ENCODE measurements at places on chromosomes 7 and 10.

GRCh38 chr10:101405001-101405400 is 51.0 kb downstream of the BTRC start:
- DNase-seq, result no peak

- no peak for DNase-seq
These were observed 376.8 kb downstream of the HGF start for GRCh38 chr7:81393018-81393417.

- no peak for DNase-seq
These were observed 39.6 kb upstream of the INHBA start for GRCh38 chr7:41742401-41743020.

GRCh38 chr10:132444877-132445351 is 47.9 kb downstream of the PWWP2B start:
- DNase-seq, result no peak

GRCh38 chr7:151249732-151250072 is 1.2 kb upstream of the SMARCD3 start:
- no peak for DNase-seq

DNA sequence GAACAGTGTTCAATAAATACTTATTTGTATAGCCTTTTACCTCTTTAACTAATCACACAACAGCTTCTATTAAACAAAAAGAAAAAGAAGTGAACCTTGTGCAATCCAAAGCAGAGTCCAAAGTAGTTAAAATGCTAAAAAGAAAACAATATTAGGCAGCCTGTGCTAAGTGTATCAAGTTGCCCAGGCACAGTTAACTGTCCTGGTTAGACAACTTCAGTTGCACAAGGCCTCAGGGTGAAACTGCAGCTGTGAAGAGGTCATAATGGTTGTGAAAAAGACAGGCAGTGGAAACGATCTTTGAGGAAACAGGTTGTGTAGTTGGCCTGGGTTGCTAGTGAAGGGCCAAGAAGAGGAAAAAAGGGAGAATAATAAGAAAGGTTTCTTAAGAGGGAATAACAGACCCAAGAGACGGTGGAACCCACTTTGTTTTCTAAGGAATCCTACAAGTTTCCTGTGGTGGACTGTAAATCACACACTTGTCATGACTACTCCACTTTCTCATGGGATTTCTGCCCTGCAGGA is 6.0 kb upstream of the CROT start:
- DNase-seq, result no peak

GRCh38 chr7:24877790-24878311 is 102.1 kb downstream of the OSBPL3 start:
- no peak for DNase-seq

DNA sequence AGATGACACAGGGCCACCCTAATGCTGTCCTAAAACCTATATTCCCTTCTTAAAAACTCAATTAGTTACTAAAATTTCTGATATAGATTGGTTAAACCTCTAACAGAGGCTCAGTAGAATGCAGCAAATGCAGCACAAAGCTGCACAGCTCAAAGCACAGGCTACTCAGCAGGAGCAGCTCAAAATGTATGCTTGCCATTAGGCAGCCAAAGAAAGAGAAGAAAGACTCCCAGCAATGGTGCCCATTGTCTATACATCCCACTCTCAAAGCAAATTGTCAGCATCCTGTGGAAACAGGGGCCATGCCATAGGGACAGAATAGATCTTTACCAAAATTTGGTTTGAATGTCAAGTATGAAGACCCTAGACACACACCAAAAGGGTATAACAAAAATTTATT is 73.5 kb downstream of the TFPI2 start:
- DNase-seq, result no peak

DNA sequence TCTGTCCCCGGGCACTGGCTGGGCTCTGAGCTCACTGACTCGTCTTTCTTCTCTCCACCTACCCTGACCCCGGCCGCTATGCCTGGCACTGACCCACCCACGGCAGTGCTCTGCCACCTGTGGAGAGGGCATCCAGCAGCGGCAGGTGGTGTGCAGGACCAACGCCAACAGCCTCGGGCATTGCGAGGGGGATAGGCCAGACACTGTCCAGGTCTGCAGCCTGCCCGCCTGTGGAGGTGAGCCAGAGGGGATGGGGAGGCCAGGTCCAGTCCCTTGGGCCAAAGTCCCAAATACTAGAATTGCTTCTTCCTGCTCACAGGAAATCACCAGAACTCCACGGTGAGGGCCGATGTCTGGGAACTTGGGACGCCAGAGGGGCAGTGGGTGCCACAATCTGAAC is 27.3 kb downstream of the TBATA start:
- DNase-seq, result no peak

DNA sequence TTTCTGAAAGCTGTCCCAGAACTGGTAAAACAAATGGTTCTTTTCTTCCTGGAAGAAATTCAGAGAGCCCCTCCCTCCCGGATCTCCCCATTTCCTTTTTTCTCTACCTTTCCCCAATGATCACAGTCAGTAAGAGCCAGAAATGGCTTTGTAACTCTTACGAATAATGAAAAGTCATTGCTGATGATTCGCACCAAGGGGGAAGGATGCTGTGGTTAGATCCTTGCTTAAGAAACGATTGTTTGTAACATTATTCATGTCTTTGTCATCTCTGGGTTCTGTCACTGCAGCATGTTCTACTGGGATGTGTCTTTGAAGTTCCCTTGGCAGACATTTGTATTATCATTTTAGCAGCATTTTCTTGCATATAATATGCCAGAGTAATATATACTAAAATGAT is 138.9 kb downstream of the CACNB2 start:
- no peak for DNase-seq

GRCh38 chr7:105745681-105746330 is 130.6 kb downstream of the ATXN7L1 start:
- DNase-seq, result no peak

GRCh38 chr10:100828738-100829096 is 83.3 kb downstream of the PAX2 start:
- no peak for DNase-seq

DNA sequence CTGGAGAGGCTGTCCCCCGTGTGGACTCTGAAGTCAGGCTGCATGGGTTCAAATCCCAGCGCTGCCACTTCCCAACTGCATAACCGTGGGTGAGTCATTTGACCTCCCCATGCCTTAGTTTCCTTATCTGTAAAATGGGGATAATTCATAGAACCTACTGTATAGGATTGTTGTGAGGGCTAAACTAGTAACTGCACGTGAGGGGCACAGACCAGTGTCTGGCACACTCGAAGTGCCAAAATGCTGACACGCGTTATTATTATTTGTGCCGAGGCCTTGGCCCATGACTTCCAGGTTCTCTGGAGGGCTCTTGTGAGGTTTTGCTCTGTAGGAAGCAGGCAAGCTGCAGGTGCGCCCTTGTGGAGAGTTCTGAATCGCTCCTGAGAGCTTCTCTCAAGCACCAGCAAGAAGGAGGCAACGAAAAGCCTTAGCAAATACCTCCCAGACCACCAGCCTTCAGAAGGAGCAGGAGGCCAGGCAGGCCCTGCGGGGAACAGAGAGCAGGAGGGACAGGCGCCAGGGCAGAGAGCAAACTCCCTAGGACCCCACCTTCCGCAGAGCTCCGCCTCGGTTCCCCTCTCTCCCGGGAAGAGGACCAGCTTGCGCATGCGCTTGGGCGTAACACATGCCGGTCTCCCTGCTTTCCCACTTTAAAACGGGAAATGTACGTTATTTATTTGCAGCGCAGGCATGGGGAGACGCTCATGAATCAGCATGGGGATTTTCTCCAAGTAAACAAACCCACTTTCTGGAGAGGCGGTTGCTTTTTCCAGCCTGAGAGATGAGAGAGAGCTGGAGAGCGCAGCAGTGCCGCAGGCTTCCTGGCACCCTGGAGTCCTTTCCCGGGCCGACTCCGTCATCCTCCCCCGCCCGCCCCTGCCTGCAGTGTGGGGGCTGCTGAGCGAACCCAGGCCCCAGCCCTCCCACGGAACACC is 39.6 kb downstream of the SORCS3 start:
- DNase-seq, result no peak

- no peak for DNase-seq
These were observed 133.4 kb downstream of the MACC1 start for GRCh38 chr7:20083781-20084180.

GRCh38 chr10:114250236-114250635 is 11.2 kb downstream of the VWA2 start:
- no peak for DNase-seq

GRCh38 chr7:90708841-90709317 is 112.8 kb downstream of the CDK14 start:
- no peak for DNase-seq

GRCh38 chr7:115933471-115933870 is 97.1 kb downstream of the TFEC start:
- DNase-seq, result no peak

- DNase-seq, result no peak
These were observed 9.5 kb downstream of the PTCD1 start for GRCh38 chr7:99428972-99429566.

GRCh38 chr7:38727184-38727940 is 96.2 kb upstream of the AMPH start:
- DNase-seq, result no peak

DNA sequence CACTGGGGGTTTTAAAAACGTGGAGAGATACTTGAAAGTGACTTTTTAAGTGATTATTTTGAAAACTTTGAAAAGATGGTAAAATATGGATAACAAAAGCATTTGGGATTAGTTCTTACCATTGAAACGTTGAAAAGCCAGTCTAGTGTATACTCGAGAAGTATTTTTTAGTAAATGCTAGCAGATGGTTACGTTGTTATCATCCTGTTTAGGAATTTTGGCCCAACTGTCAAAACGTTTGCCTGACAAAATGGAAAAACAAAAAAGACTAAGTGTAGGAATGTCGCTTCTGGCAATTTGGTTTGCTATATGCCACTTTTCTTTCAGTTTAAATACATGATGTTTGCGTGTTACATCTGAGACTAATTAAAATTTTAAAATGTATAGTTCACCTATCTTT is 1.2 kb downstream of the RBM33 start:
- no peak for DNase-seq

DNA sequence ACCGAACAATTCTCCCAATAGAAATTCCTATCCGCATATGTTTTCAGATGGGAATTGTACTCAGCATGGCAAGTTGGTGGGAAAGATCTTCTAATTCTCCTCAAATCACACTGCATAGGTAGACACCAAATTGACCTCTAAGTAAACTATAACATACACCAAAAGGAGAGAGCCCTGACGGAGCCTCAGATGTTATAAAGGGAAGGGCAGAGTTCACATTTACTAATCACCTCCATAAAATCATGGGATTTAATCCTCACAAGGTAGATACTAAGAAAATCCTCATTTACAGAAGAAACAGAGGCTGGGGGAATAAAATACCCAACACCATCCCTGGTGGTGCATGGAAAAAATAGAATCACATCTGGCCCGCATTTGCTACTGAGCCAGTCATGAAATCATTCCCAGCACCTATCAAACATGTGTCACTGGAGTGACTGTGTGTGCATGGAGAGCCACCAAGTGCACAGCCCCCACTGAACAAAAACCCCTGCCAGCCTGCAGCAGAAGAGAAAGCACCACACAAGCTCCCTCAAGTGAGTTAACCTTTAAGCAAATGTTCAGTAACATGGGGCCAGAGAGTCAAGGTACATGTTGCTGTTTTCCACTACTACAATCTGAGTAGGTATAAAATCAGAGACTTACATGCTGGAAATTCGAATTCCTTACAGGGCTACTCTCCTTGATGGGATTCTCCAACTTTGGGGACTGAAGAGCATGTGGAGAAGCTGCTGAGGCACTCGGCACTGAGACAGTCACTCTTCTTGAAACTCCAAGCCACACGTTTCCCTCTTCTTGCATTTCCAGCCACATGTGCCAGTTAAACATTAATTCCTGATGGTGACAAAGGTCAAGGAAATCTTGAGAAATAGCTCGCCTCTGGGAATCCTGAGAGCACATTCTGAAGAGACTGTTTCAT is at the start of gene DDC:
TSS of gene DDC (minus strand) at position 766 of the 919 bp plus-strand sequence. CDS start 21,320 bp downstream, outside the sequence.
- no peak for DNase-seq

GRCh38 chr10:59240582-59241183 is 64.2 kb downstream of the PHYHIPL start:
- DNase-seq, result no peak

DNA sequence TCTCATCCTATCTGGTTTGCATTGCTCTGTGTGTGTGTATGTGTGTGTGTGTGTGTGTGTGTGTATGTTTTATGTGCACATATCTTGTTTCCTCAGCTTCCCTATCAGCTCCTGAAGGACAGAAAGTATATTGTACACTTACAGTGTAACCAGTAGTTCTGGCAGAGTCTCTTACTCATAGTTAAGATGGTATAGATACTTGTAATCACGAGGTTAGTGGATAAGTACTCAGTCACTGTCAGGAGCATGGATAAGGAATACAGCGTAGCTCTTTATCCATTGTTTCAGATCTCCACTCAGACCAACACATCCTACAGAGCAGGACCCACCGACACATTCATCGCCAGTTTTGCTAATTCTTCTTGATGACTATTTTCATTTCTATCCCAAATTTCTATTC is 275.0 kb downstream of the TSPAN12 start:
- DNase-seq, result no peak

- no peak for DNase-seq
These were observed 217.8 kb downstream of the DNAJB6 start for GRCh38 chr7:157554393-157555238.

GRCh38 chr10:102782673-102783551 is 39.2 kb downstream of the WBP1L start:
- DNase-seq, result no peak

DNA sequence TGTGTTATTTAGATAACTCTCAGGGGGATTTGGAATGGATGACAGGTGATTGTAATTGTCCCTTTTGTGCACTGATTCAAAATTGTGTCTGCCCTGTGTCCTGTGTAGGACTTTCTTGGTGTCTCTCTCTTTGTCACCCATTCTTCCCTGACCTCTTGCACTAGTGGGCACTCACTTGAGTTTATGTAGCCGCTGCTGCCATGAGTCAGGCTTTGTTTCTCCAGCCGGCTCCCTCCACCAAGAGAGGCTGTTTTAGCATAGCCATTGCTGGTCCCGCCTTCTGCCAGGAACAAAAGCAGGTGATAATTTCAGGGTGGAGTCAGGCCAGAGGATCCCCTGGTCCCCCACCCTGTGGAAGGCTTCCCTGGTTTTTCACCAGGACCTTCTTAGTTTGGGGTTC is 8.4 kb downstream of the COL17A1 start:
- no peak for DNase-seq

GRCh38 chr7:108589199-108589598 is 19.5 kb downstream of the DNAJB9 start:
- no peak for DNase-seq

GRCh38 chr7:158595068-158595467 is 7.4 kb upstream of the PTPRN2 start:
- DNase-seq, result no peak

- DNase-seq, result no peak
These were observed 26.4 kb downstream of the MET start for GRCh38 chr7:116698396-116698795.

DNA sequence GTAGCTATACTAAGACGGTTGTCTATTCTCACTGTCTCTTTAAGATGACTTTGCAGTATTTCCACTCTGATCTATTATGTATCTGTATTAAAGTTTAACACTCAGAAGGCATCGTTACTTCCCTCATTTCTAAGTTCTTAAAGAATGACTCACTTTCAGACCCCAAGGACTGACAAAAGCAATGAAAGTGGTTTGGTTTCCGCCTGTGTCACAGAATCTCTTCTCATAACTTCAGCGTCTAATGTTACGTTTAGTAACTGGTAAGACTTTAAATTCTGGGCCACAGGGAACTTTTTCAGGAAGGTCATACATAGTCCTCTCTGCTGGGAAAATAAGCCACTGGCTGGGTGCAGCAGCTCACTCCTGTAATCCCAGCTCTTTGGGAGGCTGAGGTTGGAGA is 892.0 kb upstream of the AUTS2 start:
- no peak for DNase-seq

GRCh38 chr10:4136121-4136520 is 351.1 kb upstream of the KLF6 start:
- no peak for DNase-seq
